ENCODE measurements at places on chromosomes 16 and 17.

- no peak for DNase-seq
These were observed 19.8 kb downstream of the HNF1B start for GRCh38 chr17:37725021-37725595.

DNA sequence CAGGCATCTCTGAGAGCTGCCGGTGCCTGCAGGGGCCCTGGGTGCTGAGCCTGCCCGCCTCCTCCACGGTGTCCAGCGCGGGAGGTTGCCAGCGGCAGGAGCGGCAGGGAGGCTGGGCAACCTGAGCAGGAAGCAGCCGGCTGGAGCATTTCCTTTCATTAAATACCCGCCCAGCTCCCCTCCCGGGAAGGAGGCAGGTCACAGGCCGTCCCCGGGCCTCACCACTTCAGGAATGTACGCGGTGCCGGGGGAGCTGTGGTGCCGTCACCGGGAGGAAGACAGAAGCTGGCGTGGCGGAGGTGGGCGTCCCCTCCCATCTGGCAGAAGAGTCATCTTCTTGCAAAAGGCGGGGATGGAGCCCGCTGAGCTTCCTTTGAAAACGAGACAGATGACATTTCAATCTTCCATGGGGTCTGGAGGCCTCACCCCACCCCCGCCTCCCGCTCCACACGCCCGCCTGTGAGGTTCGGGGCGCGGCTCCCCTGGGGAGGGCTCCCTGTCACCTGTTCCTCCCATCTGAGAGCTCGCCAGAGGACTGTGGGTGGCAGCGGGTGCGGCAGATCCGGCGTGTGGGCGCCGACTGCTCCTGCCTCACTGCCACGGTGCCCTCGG lies 16.0 kb downstream of the SOX8 start:
- DNase-seq, result peak; percentile 79

- no peak for DNase-seq
These were observed 108.4 kb upstream of the METRNL start for GRCh38 chr17:82970818-82971590.

GRCh38 chr17:7295230-7296180 lies 1.1 kb upstream of the YBX2 start:
- DNase-seq, result no peak

DNA sequence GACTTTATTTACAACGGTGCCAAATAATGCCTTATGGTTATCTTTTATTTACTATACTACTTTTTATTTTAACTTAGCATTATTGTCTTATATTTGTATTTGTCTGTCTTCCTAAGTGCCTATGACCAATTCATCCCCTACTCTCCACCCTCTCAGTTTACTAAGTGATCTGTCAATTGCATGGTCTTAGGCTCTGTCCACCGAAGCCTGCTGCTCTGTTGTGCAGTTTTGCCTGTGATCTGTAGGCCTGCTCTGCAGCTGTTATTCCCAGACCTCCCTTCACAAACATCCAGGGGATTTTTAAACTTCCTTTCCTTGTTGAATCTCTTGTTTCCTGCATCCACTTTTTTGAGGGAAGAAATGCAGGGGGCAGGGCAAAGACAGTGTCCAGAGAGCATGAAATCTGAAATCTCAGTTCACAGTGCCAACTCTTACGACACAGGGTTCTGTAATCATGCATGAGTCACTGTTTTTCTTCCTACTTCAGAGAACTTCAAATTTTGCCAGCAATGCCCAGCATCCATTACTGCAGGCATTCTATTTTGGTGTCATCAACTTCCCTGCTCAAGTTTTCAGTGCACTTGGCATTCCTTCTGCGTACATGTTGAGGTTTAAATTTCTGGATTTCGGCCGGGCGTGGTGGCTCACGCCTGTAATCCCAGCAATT lies 11.4 kb downstream of the SLFN5 start:
- peak; percentile 71 for DNase-seq

GRCh38 chr16:53664724-53665345 lies 38.8 kb downstream of the RPGRIP1L start:
- DNase-seq, result peak; percentile 18

DNA sequence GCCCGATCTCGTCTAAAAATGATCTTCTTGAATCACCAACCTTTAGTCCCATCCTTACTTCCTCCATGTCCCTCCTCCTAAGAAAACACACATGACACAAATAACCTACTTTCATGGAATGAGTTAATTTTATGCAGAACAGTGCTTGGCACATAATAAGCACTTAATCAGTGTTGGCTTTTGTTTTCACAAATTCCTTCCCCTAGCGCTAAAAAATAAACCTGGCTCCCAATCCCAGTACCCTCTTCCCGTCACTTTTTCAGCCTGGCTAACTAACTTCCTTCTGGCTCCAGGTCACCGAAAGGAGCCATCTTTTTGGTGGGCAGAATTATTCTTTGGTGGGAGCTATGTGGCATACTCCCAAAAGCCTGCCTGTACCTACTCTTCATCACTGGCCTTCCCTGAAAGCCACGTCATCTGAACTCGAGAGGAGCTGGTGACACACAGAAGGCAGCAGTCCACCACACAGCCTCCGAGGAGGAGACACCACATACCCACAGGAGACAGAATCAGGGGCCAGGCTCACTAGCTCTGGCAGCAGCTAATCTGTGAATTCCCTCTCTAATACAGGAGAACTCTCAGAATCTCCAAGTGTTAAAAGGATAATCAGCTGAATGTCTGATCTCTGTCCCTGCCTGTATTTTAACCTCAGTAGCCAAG lies 114.5 kb downstream of the SMG6 start:
- no peak for DNase-seq

GRCh38 chr16:86834451-86835035 lies 256.2 kb downstream of the FOXL1 start:
- DNase-seq, result peak; percentile 20

- no peak for DNase-seq
These were observed 12.3 kb upstream of the TFAP4 start for GRCh38 chr16:4285167-4285566.

DNA sequence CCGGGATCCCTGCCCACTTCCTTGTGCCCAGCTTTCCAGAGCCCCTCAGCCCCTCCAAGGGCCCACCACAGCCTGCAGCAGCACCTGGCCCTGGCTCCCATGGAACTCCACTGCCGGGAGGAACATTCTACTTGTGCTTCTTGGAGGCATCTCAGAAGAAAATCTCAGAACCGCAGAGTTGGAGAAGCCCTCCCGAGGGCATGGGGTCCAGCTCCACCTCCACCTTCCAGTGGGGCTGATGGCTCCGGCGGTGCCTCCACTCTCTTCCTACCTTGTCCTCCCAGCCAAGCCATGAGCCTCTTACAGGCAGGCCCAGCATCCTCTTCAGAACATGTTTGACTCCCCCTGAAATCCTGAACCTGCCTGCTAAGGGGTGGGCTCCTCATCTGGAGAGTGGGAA lies 79.4 kb upstream of the ZNF469 start:
- DNase-seq, result no peak

GRCh38 chr17:60094754-60095153 lies 16.0 kb upstream of the HEATR6 start:
- no peak for DNase-seq

- no peak for DNase-seq
These were observed 23.2 kb upstream of the KIFC3 start for GRCh38 chr16:57825298-57826044.

GRCh38 chr16:68284847-68285246 lies 20.5 kb downstream of the SLC7A6 start:
- no peak for DNase-seq

- DNase-seq, result no peak
These were observed 275.3 kb downstream of the PARN start for GRCh38 chr16:14354561-14355351.

- no peak for DNase-seq
These were observed 20.9 kb downstream of the AKTIP start for GRCh38 chr16:53482123-53482522.

GRCh38 chr17:1271030-1271423 lies 783 bp downstream of the BHLHA9 start:
- no peak for DNase-seq

- DNase-seq, result peak; percentile 56
These were observed 216.9 kb downstream of the HAPSTR1 start for GRCh38 chr16:9308356-9308801.
